Stimulated activated naive CD4-positive, alpha-beta T cell (primary cell): ENCODE measurements at places on chromosomes 2 and 18.

DNA sequence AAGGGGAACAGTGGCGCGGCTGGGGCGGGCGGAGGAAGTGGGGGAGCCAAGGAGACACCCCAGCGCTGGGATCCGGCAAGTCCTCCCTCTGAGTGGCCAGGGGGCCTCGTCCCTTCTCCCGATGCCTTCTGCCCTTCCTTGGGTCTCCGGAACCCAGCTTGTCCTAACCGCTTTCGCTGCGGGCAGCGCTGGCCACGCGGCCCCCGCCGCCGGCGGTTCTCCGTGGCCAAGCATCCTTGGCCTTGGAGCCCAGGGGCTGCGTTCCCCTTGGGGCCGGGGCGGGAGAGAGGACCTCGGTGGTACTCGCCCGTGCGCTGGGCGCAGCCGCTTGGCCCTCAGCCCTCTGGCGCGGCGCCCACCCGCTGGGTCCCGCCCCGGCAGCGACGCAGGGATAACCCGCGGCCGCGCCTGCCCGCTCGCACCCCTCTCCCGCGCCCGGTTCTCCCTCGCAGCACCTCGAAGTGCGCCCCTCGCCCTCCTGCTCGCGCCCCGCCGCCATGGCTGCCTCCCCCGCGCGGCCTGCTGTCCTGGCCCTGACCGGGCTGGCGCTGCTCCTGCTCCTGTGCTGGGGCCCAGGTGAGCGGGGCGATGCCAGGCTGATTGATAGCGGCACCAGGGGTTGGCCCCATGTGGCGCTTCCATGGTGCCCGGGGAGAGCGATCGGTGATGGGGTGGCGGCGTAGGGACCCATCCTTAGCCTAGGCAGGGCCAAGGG lies 128.7 kb downstream of the UXS1 start:
- peak; percentile 29 for DNase-seq

GRCh38 chr18:48186861-48187260 lies 222.3 kb downstream of the ZBTB7C start:
- DNase-seq: no peak

DNA sequence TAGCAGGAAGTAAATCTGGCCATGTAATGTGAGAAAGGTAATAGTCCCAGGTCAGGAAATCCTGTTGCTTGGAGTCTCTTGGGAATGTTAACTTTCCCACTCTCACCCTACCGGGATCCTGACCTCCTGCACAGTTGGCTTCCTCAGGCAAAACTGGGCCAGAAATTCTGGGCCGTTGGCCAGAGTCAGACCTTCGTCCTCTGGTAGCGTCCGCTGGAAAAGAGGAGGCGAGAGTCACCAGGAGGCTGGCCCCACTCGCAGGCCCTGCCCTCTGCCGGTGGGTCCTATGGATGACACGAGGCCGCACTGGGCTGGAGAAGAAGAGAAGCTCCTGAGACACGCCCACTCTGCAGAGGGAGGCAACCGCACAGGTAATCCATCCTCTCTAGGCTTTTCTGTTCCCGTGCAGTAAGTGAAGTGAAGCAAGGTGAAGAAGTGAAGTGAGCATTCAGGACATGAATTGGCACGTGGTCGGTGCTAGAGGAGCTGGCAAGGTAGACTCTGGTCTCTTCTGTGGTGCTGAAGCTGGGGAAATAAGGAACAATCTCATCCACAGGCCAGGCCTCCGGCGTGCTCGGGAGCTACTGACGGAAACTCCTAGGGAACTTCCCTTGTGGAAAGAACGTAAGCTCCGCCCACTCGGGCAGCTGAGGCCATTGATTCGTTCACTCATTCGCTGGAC lies 182.7 kb upstream of the GLI2 start:
- no peak for DNase-seq

GRCh38 chr2:61993422-61994024 lies 88.0 kb downstream of the COMMD1 start:
- DNase-seq: peak; percentile 5

DNA sequence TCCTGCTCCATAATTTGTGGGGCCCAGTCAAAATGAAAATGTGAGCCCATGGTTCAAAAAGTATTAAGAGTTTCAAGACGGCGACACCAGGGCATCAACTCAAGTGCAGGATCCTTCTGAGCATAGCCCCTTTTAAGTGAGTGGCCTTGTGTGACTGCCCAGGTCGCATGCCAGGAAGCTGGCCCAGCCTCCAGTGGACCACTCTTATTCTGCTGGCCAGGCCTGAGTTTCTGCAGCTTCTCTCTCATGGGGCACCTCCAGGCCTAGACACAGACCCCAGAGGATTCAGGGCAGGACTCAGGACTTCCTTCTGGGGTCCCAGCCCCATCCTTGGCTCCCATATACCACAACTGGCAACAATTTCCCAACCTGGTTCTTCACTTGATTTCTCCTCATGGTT lies 83.5 kb upstream of the HAAO start:
- DNase-seq: no peak

- no peak for DNase-seq
Observed at GRCh38 chr2:218125626-218126080, at the start of gene CXCR2. CXCR2 (plus strand) TSS chr2:218126028; CDS start chr2:218134802, 8,774 bp downstream.

- no peak for DNase-seq
Observed at GRCh38 chr2:20391951-20392699, 41.5 kb upstream of the PUM2 start.

DNA sequence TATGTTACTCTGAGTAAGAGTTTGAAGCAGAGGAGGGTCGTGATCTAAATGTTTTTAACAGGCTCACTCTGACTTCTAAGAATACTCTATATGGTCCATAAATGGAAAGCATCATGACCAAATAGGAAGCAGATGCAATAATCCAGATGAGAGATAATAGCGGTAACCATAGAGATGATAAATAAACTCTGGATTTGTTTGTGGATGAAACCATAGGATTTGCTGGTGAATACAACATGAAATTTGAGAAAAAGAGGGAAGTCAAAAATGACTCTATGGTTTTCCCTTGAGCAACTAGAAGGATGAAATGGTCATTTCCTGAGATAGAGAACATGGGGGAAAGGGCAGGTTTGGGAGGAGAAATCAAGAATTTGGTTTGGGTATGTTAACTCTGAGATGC lies 3.9 kb downstream of the HEATR5B start:
- no peak for DNase-seq

- DNase-seq: no peak
Observed at GRCh38 chr2:190320696-190321095, 1.1 kb upstream of the HIBCH start.

GRCh38 chr2:201233812-201234662 lies 26.3 kb upstream of the CASP8 start:
- DNase-seq: peak; percentile 34

DNA sequence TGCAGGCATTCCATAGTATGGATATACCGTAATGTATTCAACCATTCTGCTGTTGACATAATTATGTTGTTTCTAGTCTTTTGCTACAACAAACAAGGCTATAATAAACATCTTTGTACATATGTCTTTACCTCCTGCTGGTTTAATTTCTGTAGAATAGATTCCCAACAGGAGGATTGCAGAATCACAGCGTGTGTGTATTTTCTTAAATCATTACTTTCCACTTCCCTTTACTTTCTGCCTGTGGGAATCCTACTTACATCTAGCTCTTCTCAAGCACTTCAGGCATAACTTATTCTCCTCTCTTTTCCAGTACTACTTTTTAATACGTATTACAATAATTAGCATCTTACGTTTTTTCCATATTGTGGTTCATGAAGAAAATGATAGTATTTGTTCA lies 13.0 kb upstream of the RIOK3 start:
- DNase-seq: no peak

- DNase-seq: no peak
Observed at GRCh38 chr2:189628817-189629530, 32.3 kb upstream of the ASNSD1 start.

- DNase-seq: peak; percentile 79
Observed at GRCh38 chr2:176454893-176455815, 185.9 kb downstream of the MTX2 start.

DNA sequence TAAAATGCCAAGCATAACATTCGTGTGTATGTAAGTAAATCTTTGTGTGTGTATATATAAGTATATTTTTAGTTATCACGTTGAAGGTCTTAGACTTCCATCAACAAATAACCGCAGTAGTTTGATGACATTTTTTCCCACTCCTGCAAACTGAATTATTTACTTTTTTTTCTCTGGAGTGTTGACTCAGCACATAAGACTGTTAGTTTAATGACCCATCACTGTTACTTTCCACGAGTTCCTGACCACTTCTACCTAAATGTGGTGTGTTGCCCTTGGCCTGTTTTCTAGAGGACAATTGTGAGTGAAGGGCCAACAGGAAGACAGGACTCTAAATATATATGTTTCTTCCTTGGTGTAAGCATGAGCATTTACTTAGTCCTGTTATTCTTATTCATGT lies 71.3 kb upstream of the TXNDC2 start:
- no peak for DNase-seq

DNA sequence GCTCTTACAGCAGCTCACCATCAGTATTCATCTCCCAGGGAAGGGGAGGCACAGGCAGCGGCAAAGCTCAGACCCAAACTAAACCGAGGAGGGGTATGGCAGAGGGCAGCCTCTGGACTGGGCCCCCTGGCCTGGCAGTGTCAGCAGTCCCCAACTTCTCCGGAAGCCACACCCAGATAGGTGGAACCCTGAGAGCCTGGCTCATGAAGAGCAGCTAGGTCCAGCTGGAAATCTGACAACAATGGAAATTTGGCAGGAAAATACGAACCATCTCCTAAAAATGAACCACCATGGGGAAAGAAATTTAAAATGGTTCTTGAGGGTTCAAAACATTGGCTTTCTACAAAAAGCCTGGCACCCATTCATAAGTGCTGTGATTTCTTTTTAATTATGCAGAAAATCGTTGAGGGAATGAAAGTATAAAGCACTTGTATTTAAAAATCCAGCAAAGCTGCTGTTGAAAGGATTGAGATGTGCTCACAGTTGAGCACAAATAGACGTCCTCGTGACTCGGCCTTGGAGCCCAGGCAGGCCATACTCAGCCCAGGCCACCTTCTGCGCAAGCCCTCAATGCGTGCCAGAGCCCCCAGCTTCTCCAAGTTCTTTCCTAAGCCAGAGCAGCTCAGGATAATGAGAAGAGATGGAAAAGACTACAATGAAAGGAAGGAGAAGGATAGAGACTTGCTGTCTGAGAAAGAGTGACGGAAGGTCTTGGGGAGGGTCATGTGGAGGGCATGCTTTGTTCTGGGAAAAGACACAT lies 93.0 kb downstream of the COL6A3 start:
- no peak for DNase-seq

DNA sequence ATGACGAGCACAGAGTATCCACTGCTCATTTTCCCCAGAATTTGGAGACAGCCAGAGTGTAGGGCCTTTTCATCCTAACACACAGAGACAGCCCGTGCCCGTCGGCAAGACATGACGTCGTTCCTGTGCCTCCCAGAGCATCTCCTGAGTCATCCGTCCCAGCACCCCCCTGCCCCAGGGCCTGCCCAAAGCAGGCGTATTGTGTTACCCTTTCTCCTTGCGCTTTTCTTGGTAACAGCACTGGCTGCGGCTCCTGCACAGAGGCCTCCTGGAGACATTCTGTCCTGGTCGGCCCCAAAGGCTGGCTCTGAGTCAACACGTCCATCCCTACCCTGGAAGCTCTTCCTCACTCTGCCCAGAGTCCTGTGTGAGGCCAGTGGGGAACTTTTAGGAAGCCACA lies 217.1 kb downstream of the KLHL29 start:
- no peak for DNase-seq

- DNase-seq: no peak
Observed at GRCh38 chr2:96987301-96987909, 1.0 kb upstream of the FAM178B start.

- no peak for DNase-seq
Observed at GRCh38 chr2:239322416-239323086, 78.3 kb downstream of the HDAC4 start.

DNA sequence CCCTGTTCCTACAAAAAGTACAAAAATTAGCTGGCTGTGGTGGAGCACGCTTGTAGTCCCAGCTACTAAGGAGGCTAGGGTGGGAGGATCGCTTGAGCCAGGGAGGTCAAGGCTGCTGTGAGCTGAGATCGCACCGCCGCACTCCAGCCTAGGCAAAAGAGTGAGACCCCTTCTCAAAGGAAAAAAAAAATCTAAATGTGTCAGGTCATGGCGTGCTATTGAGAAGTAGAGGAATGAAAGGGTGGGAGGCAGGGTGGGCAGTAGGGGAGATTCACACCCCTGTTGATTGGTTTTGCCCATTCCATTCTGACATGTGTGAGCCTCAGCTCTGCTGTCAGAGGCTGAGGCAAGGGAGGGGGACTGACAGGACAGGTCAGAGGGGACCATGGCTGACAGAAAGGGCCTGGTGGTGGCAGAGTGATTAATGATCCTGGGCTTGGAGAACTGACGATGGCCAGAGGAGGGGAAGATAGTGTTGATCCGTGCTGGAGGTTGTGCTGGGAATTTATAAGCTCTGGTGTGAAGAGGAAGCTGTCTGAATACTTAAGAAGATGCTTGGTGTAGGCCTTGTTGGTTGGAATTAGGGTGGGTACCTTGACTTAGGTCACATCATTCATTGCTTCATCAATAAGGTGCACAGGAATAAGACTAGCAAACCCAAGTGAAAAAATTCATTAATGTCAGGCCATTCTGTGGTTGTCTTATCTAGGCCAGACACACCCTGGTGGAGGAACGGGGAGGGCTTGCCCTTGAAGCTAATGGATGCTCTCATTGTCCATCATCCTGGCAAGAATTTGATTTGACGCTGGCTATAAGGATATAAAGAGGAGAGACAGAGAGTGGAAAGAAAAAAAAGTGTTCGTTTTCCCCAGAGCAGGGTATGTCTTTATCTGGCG lies 19.1 kb upstream of the SMARCAL1 start:
- no peak for DNase-seq

- DNase-seq: no peak
Observed at GRCh38 chr2:169361706-169362117, 622 bp downstream of the LRP2 start.

GRCh38 chr2:180655842-180656454 lies 324.5 kb upstream of the UBE2E3 start:
- no peak for DNase-seq

DNA sequence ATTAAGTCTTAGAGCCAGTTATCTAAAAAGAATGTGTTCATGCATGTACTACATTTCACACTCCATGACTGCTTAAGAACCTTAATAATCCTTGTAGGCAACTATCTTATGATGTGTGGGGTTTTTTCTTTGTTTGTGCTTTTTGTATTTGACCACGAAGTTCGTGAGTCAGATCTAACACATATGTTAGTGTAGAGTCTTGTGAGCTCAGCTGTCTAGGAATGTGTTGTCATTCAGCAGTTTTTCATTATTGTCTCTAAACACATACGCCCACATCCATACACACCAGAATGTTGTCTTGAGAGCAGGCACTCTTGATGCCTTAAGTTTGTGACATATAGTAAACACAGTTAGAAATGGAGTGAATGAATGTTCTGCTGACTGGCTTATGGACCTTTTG lies 38.4 kb downstream of the CAB39 start:
- no peak for DNase-seq

DNA sequence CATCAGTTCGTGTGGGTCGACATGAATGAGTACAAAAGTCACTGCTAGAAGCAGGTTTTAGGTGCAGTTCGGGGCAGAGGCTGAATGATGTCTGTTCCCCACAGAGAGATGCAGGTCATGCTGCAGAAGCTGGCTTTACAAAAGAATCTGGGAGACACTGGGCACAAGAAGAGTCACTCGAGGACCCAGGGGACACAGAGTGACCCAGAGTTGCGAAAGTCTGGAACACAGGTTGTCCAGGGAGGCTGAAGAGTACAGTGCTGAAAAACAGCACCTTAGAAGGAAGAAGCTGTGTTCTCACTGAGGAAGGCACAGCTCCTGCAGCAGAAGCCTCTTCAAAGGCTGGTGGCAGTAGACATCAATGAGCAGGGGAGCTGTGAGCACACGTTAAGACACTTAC lies 14.8 kb downstream of the CACNB4 start:
- DNase-seq: no peak
